Spleen (tissue), 13 donors: ENCODE measurements at places on chromosomes 7 and 10.
A peak's percentile ranks its signal among the peaks of the same experiment; 100 is the strongest.

DNA sequence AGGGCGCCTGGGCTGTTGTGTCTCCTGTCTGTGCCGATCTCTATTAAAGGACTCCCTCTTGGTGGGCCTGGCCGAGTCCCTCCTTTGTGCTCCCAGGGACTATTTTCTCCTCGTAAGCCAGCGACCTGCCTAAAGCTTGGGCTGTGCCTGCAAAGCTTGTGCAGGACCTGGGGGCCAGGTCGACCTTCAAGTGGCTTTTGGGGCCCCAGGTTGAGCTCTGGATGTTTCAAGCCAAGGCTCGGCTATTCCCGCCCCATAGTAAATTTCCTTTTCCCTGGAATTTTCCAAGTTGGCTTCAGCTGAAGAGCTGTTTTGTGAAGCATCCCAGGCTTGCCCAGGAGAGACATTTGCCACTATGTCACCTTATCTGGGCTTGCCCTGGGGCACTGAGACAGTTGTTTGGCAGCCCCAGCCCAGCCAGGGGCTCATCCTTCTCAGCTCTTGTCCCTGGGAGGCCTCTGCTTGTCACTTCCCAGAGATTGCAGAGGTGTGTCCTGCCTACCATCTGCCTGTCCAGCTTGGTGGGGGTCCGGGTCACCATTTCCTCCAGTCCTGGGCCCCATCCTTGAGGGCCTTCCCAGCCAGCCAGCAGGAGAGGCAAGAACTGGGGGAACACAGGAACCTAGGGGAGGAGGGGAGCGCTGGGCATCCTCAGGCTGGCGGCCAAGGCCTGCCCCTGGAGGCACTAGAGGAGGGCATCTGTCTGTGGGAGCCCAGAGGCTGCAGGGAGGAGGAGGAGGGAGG, 20.2 kb downstream of the ZMIZ2 start:
- DNase-seq, result no peak

GRCh38 chr7:32206987-32207386, 136.8 kb upstream of the PDE1C start:
- DNase-seq, result no peak

- DNase-seq, result no peak
These were observed 398.8 kb upstream of the NFE2L3 start for GRCh38 chr7:25752967-25753791.

- no peak for DNase-seq
These were observed 59.2 kb downstream of the FOXL3 start for GRCh38 chr7:348962-349743.

- DNase-seq, result no peak
These were observed 56.1 kb upstream of the SH2B2 start for GRCh38 chr7:102230593-102230992.

GRCh38 chr7:2092279-2092678, 140.5 kb downstream of the MAD1L1 start:
- DNase-seq, result no peak

DNA sequence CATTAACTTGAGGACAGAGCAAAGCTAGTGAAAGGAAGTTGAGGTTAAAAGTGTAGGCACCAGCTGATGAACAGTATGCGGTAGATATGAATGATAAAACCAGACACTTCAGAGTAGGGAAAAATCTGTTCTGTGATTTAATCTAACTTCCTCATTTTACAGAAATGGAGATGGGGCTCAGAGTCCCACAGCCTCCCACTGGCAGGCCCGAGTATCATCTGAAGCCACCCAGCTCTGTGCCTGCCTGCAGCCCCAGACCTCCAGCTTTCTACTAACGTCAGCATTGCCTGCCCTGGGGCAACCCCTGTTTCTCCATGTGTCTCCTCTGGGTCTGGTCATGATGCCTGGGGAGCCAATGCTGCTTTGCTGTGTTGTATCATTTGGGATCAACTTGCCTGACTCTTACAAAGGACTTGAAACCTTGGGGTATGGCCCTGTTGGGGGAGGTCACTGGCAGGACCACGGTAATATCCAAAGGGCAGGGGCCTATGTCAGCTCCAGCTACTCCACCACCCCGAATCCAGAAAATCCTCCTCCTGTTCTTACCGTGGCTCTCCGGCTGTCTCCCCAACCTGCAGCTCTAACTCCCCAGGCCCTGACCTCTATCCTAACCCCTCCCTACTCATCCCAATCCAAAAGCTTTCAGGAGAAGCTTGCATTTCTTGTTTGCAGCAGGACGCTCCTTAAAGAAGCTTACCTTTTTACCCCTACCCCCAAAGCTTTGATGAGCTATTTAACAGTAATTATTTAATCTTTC, 56.2 kb upstream of the NPY start:
- DNase-seq, result peak; percentile 70

GRCh38 chr7:19011212-19011611, 106.2 kb downstream of the TWIST1 start:
- no peak for DNase-seq

GRCh38 chr10:58820386-58820785, 307.7 kb downstream of the BICC1 start:
- DNase-seq, result no peak

DNA sequence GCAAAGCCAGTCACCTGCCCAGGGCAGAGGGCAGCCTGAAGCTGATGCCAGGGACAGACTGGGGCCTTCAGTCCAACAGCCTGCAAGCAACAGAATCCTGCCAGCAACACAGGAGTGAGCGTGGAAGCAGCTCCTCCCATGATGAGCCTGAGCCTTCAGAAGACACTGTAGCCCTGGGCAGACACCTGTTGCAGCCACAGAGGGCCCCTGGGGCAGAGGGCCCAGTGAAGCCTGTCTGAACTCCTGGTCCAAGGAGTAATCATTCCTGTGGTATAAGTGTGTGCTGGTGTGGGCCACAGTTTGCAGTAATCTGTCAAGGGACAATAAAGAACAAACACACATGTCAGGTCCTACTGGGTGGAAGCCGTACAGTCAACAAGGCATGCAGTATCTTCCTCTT, 2.9 kb upstream of the PFKP start:
- DNase-seq, result no peak

- no peak for DNase-seq
These were observed 27.4 kb upstream of the GOLGA7B start for GRCh38 chr10:97822261-97822687.

GRCh38 chr10:100303724-100304319, 17.3 kb upstream of the BLOC1S2 start:
- DNase-seq, result no peak

- peak; percentile 67 for DNase-seq
These were observed 61.9 kb upstream of the NKX6-2 start for GRCh38 chr10:132847856-132848255.

GRCh38 chr10:60290558-60290957, 99.1 kb downstream of the ANK3 start:
- no peak for DNase-seq

- no peak for DNase-seq
These were observed 1206.1 kb upstream of the CELF2 start for GRCh38 chr10:9811601-9812000.

GRCh38 chr10:110118891-110119621, 88.3 kb upstream of the MXI1 start:
- DNase-seq, result no peak

- DNase-seq, result no peak
These were observed 192.8 kb downstream of the DNAJC1 start for GRCh38 chr10:21810582-21811244.

DNA sequence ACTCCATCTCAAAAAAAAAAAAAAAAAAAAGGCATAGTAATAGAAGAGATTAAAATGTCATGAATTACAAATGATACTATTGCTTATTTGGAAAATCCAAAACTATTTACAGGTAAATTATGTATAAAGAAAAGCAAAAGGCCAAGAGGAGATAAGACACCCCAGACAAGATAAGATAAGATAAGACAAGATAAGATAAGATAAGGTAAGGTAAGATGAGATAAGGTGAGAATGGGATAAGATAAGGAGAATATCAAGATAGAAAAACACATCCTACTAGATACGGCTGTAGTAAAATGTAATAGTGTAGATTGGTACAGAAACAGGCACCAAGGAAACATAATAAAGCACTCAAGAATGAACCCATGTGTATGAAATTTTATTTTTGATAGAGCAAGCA, 20.9 kb downstream of the VIM start:
- DNase-seq, result no peak

DNA sequence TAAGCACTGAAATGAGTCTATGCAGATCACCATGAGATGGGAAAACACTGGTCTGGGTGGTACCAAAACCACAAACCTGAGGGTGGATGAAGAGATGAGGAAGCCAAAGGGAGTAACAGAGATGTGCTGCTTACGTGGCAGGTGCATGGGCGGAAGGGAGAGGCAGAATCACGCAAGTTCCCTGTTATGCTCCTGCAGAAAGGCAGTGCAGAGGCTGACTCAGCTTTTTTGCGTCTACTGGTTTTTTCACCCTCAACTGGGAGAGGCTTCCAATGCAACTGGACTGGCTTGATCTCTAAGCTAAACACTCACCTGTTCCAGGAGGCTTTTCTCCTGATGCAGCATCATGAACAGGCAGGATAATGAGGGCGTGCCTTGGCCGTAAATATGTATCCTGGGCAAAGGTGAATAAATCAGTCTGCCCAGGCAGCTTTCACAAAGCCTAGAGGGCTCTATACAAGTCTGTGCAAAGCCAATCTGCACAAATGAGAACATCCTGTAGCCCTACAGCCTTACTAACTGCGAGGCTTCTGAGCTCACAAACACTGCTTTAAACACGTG, 95.4 kb upstream of the AFAP1L2 start:
- DNase-seq, result peak; percentile 81

- no peak for DNase-seq
These were observed 39.9 kb upstream of the AGK start for GRCh38 chr7:141511316-141511675.
